GM20000 (cell line): ENCODE measurements at places on chromosomes 11 and 22.

GRCh38 chr11:44760917-44761550 is 34.3 kb downstream of the TSPAN18 start:
- no peak for DNase-seq

DNA sequence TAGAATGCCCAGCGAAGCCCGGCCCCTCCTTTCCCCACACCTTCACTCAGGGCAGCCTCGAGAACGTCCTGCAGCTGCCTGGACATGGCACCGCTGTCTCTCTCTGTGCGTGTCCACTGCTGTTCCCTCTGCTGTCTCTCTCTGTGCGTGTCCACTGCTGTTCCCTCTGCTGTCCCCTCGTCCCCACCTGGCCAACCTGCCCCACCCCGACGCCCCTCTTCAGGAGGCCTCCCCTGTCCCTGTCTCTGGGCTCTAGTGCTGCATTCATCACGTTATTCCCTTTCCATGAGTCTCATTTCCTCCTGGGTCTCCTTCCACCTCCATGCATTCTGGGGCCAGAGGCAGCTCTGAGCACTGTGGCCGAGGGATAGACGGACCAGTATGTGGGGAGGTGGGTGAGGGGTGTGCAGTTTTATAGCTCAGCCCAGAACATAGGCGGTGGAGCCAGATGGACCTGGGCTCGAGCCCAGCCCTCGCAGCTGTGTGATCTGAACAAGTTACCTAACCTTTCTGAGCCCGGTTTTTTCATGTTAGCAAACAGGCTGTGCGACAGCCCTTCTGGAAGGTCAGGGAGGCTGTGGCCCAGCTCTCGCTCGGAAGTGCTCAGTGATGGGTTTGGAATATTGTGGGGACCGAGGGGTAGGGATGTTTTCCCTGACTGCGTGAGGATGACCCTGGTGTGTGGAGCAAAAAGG is 41.9 kb upstream of the SMIM38 start:
- DNase-seq: no peak

- no peak for DNase-seq
Observed at GRCh38 chr22:42336527-42337227, 66.2 kb upstream of the TCF20 start.

DNA sequence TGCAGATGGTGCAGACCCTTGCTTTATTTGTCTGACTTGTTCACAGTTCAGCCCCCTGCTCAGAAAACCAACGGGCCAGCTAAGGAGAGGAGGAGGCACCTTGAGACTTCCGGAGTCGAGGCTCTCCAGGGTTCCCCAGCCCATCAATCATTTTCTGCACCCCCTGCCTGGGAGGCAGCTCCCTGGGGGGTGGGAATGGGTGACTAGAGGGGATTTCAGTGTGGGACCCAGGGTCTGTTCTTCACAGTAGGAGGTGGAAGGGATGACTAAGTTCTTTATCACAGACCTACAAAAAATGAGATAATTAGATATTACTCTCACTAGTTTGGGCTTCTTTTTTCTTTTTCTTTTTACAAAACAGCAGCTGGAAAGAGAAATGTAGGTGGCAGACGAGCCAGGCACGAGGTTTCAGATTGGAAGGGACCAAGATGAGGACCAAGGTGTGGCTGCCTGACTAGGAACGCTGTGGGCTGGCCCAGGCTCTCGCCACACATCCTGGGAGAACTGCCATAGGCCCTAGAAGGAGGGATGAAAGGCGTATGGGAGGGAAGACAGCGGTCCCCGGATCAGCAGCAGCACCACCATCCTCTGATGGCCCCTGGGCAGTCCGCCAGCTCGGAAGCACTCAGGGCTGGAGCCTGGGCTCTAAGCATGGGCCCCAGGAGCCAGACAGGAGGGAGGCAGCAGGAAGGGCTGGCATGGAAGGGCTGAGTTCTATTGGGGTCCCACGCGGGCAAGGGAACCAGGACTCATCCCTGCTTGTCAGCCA is 14.2 kb downstream of the TXN2 start:
- DNase-seq: no peak

DNA sequence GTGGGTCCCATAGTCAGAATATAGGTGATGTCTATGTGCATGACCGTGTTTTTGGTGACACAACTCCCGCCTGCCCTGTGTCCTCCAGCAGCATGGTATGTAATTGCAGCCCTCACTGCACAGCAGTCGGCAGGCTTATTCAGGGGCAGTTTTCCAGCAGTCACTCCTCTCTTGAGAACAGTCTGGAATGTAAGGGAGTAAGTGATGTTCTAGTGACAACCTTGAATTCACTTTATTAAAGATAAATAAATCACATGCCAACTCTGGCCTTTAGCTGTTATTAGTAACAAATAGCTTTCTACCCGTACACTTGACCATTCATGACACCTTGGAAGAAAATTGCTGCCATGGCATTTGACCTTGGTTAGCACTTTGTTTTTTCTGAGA is 27.9 kb downstream of the ZNRF3 start:
- DNase-seq: no peak

DNA sequence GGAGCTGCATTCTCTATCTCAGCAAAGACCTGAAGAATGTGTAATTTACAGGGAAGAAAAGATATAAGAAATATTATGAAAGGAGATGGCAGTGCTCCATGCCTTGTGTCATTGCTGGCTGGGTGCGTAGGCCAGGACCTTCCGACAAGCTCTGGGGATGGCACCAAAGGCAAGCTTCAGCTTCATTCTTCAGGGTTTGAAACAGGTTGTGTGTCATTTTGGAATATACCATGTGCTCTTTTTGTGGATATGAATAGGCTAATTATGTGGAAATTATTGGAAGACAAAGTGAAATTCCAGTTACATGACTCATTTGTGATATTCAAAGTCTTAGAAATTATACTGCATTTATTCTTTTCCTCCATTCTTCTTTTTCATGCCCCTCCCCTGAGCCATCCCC is 5.7 kb upstream of the KIRREL3 start:
- DNase-seq: no peak

DNA sequence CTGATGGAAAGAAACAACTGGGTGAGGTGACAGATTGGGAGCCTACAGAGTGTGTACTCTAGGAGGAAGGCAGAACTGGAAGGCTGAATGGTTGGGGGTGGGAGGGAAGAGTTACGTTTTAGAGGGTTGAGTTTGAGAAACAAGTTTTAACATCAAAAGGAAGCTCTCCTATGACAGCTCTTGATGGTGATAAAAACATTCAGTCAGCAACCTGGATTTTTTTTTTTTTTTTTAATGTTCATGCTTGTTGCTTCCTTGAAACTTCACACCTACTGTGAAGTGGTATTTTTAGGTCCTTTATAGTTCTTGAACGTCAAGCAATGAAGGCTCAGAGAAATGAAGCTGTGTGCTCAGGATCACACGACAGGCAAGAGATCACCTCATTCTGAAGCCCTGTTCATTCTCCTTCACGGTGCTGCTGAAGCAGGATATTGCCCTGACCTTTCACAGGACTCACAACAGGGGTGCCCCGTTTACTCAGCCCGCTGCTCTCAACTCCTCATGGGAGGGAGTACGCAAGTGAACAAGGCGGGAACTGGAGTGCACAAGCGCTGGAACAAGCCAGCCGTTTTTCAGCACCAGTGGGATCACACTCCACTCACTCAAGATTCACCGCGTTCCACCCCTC is 1.6 kb upstream of the TMEM109 start:
- DNase-seq: no peak

- peak; percentile 77 for DNase-seq
Observed at GRCh38 chr11:4636962-4637661, at the start of gene OR51D1. OR51D1 (plus strand) TSS chr11:4637477; CDS start chr11:4639791, 2,314 bp downstream.

- peak; percentile 58 for DNase-seq
Observed at GRCh38 chr11:119722281-119722794, 6.7 kb downstream of the NECTIN1 start.

DNA sequence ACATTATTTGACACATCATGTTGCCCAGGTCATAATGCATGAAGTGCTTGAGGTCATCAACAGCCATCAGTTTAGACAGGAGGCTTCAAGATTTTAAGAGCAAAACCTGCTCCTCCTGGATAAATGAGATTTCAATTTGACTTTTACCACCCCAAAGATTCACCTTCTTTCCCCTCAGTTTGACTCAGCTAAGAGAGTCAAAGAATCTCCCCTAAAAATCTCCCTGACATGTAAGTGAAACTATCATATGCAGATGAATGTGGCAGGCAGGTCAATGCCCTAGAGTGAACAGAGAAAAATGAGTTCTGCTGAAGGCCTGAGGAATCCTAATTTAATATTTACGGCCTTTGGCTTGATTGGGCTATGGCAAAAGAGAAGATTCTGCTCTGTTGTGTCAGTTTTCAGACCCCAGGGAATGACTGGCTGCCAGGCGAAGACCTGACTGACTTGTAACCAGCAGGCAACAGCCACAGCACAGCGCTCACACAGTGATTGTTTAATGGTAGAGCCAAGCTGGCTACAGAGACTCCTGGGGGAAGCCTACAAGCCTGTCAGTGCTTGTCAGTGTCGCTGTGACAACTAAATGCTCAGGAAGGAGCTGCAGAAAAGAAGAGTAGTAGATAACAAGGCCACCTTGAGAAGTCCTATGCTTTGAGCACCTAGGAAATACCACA is 491.2 kb upstream of the LRRC4C start:
- DNase-seq: no peak

DNA sequence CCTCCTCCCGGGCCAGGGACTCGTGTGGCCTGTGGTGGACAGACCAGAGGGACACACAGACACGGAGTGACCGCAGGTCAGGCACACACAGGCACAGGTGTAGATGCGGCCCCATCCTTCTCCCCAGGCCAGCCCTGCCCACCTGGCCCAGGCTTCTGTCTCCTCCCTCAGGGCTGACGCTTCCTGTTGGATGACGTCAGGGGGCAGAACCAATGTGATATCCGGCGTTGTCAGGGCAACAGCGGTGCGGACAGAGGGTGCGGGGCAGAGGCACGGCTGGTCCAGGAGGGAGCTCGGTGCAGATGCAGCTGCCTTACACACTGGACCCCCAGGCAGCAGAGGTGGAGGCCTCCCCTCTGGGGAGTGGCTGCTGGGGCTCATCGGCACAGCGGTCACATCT is 2.9 kb upstream of the TUBGCP6 start:
- peak; percentile 75 for DNase-seq

DNA sequence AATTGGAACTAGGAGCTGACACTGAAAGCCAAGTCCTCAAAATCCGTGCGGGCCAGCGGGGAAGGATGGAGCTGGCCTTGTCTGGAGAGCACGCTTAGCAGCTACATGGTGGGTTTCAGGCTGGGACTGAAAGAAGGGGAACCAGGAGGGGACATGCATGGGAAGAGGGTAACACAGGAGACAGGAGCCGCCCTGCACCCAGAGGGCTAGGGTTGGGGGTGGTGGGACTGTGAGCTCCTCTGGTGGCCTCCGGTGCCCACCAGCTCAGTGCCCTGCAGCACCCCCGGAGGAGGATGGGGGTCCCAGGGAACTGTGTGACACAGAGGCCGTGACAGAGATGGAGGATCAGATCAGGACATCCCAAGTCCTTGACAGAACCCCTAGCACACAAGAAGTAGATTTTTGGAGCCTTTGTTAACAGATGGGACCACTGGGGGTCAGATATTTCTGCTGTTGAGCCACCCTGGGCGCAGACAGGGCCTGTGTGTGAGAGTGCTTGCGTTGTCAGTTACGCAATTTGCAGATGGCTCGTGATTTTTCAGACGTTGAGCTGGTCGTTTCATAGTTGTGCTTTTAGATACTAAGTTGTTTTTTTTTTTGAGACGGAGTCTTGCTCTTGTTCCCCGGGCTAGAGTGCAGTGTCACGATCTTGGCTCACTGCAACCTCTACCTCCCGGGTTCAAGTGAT is 21.3 kb upstream of the GRAMD4 start:
- no peak for DNase-seq

GRCh38 chr11:130897262-130898182 is 18.8 kb downstream of the SNX19 start:
- no peak for DNase-seq

DNA sequence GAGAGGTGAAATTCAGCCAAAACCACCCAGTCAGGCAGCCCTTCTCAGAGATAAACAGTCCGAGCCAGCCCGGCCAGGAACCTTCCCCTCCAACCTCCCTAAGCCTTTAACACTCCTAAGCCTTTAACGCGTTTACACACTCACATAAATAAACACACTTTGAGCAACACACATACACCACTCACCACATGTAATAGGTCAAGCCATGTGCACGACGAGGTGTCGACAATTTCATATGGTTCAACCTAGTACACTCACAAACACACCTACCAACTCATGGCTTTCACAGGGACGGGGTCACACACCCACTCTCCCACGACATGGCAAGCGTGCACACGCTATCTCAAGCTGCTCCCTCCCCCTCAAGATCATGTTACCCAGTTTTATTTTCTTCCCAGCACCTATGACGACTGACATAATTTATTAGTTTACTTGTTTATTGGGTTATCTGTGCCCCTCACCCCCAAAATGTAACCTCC is 15.5 kb downstream of the SLC43A1 start:
- no peak for DNase-seq

- DNase-seq: peak; percentile 70
Observed at GRCh38 chr22:22196018-22196533, 48.5 kb upstream of the VPREB1 start.

- no peak for DNase-seq
Observed at GRCh38 chr22:22735695-22736611, 91.5 kb downstream of the GGTLC2 start.

GRCh38 chr11:57315491-57315890 is 9.3 kb downstream of the TNKS1BP1 start:
- no peak for DNase-seq
